Stimulated activated CD8-positive, alpha-beta memory T cell treated with anti-CD3 and anti-CD28 coated beads, Interleukin-7, amount 100 ng/mL, for 4 hours (primary cell): ENCODE measurements at places on chromosomes 1 and 21.

GRCh38 chr1:15748264-15748663, 6.0 kb downstream of the TMEM82 start:
- DNase-seq: no peak

GRCh38 chr1:190663962-190664361, 186.3 kb upstream of the BRINP3 start:
- DNase-seq: no peak

DNA sequence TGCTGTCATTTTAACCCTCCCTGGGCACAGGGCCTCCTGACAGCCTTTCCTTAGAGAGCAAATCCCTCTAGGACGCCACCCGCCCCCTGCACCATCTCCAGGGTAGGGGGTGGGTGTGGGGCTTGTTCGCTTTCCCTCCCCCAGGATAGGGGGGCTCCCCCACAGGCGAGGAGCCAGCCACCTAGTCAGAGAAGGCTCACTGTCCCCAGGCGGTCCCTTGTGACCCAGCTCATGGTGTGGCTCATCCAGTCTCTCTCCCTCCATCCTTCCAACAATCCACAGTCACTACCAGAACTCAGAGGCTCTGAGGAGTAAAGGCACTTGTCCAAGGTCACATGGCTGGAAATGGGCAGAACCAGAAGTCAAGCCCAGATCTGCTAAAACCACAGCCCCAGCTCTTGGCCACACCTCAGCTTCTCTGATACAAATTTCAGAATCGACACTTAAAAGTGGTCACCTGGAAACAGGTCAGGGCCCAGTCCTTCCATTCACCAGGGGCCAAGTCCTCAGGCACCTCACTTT, 89.8 kb downstream of the MRPL37 start:
- no peak for DNase-seq

GRCh38 chr1:52056937-52057231, 789 bp downstream of the BTF3L4 start:
- DNase-seq: no peak

GRCh38 chr1:200909757-200910239, 15.1 kb downstream of the INAVA start:
- no peak for DNase-seq

DNA sequence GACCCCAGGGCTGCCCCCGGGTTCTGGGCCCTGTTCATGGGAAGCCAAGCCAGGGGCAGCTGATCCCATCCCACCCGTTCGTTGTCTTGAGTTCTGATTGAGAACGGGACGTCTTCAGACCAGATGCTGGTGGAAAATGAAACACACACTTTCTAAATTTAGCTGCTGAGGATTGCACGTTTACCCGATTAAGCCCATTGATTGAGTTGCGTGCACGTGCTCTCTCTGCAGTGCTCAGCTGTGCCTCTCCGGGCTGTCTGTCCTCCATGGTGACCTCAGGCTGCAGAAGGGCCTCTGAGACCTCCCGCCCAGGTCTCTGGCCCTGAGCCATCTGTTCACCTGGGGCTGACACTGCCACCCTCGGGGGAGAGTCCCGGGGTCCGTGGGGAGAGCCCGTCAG, 27.0 kb upstream of the PEX10 start:
- DNase-seq: no peak

- no peak for DNase-seq
Measured at GRCh38 chr21:44755227-44755626, 43.9 kb upstream of the TSPEAR start.

DNA sequence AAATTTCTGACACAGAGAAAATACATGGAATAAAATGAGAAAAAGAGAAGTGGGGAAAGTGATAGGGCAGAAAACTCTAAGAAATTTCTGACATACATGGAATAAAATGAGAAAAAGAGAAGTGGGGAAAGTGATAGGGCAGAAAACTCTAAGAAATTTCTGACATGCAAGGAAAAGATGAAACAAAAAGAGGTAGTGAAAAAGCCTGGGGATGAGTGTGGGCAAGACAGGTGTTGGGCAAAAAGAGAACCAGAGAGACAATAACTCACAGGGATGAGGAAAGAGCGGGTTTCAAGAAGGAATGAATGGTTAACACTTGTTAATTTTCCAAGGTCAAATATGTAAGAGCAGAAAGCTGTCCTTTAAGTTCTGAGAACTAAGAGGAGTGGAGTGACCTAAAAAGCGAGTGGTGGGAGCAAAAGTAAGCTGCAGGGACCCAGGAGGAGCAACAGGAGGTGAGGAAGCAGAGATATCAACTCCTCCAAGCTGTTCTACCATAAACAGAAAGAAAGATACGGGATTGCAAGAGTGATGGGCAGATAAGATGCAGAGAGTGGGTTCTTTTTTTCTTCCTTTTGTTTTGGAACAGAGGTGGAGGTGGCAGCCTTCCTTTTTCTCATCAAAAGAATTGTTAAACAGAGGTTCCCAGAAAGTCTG, 29.9 kb upstream of the EXO1 start:
- no peak for DNase-seq

DNA sequence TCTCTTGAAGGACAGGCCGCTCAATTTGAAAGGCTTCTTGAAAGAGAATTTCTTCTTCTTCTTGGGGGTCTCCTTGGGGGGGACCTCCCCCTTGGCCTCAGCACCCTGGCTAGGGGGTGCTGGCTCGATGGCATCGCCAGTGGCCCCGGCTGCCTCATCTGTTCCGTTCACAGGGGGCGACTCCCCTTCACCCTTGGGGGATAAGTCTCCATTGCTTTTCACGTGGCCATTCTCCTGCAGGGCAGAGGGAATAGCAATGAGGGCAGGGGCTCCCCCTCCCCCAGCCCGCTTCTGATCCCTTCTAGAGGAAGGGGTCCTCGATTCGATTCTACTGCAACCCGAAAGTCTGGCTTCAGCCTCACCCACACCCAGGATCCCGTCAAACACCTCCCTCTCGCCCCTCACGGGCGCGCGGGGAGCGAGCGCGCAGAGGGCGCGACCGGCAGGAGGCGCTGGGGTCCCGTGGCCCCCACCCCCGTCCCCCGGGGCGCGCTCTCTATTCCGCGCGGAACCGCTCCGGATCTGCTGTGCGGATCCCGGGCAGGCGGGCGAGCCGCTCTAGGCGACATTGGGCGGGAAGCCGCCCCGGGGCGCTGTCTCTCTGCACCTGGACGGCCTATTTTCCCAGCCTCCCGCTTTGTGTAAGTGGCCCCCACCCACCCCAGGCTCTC, 1.0 kb downstream of the MARCKSL1 start:
- peak; percentile 27 for DNase-seq

DNA sequence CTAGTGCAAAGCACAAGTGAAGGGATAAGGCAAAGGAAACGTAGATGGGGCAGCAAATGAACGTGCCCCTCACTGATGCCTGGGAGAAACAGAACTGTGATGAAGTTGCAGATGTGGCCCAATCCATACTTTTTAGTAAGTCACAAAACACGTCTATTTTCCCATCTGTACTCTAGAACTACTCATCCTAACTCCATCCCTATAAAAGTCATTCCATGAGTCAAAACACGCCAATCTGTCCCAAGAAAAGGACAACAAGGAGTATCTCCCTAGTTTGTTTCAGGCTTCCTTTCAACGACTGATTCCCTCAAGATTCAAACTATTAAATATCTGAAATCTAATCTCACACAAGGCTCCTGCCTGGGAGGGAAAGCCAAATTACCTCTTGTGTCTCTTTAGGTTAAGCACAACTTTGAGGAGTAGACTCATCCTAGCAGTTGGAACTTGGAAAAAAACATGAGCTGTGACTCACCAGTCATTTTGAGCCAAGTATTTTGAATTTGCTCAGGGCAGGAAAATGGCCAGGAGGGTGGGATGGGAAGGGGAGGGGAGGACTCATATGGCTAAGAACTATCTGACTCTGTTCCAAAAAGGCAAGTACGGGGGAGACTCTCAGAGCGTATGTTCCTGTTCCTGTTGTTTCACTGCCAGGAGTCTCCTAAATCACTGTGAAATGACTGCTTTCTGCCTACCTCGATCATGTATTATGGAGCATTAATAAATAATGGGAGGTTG, 214.5 kb upstream of the CAMK1G start:
- no peak for DNase-seq

DNA sequence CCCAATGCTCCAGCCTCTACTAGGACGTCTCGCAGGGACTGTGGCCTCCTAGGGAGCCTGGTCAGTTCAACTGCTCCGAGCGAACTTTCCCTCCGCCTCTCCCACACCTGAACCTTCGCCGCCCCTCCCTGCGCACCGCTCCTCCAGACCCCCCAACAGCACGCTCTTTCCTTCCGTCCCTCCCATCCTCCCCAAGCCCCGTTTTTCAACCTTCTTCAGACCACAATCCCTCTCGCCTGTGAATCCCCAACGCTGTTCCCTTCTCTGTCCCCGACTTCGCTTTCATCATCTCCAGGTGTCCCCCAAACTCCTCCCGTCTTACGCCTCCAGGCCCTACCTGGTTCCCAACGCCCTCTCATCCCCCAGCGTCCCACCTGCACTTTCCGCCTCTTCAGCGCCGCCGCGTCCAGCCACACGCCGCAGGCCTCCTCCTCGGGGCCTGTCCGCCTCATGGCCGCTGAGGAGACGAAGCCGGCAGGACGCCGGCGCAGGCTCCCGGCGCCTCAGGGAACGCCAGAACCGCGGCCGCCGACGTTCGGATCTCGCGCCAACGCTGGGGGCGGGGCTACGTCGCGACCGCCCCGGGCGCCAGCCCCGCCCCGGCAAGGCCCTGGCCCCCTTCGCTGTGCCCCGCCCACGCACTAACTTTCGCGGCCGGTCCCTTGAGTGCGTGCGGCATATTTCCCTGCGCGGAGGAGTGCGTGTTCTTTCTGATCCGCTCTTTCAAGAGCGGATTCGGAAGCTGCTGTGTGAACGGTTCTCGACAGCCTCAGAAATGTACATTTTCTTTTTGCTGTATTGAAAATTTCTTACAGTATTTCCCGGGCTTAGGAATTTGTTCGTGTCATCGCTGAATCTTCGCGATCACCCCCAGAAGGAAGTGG, at the start of gene AUNIP:
Gene AUNIP (minus strand): TSS at position 552 of the 884 bp plus-strand sequence. CDS start 100 bp downstream, at position 452.
- DNase-seq: peak; percentile 78

- DNase-seq: no peak
Measured at GRCh38 chr1:70455291-70455690, 44.2 kb downstream of the CTH start.

DNA sequence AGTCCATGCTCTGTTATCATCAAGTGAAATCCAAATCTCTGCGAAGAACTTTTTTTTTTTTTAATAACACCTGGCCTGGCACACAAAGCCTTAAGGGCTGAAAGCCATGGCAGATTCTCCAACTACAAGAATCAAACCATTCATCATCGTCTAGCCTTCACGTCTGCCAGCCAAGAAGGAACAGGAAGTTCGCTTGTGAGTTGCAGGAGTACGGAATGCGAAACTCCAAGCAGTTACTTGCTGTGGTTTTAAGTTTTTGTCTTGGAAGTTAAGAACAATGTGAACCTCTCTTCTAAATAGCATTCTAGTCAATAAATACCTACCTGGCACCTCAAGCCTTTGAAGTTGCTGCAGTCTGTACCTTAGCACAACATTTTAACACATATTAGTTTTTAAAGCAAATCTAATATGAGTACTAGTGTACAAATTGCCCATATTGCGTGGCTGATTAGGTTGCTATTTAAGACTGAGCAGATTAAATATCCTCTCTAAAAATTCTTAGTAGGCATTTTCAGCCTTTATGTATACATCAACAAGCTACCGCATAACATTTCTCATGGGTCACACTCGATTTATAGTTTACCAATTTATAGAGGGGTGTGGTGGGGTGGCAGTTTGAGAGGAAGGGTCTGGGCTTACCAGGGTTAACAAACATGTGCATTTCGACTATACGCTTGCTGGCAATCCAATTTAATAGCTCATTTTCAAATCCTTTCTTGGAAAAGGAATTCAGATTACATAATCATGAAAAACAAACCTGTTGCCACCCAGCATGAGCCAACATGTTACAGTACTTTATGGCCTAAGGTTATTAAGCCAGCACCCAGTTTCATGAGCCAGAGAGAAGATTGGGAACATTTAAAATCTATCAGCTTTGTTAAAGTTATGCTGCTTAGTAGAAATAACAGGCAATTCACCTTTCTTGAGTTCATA, 22.2 kb upstream of the PTPN14 start:
- DNase-seq: no peak

- no peak for DNase-seq
Measured at GRCh38 chr1:29465755-29466154, 229.4 kb downstream of the PTPRU start.

GRCh38 chr1:7186382-7187111, 401.3 kb downstream of the CAMTA1 start:
- no peak for DNase-seq

DNA sequence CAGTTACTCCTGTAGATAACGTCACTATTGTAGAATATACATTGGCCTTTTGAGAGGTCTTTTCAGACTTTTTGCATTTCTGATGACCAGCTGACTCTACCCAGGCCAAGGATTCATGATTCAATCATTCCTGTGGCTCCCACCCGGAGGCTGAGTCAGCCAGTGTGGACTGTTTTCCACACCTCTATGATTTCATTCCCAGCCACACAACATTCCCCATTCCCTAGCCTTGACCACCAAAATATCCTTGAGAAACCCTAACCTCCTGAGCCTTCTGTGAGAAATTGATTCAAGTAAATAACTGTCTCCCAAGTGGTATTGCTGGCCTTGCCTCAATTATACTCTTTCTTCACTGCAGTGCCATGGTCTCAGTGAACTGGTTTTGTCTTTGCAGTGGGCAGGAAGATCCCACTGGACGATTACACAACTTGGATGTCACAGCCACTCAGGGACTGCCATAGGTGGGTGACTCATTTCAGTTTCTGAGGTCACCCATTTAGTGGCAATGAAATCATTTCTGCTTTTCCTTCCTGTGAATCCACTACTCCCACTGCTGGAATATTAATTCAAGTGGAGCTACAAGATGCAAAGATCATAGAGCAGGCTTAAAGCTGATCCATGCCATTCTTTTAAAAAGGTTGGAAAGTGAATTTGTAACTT, 518.6 kb upstream of the ZP4 start:
- DNase-seq: no peak

DNA sequence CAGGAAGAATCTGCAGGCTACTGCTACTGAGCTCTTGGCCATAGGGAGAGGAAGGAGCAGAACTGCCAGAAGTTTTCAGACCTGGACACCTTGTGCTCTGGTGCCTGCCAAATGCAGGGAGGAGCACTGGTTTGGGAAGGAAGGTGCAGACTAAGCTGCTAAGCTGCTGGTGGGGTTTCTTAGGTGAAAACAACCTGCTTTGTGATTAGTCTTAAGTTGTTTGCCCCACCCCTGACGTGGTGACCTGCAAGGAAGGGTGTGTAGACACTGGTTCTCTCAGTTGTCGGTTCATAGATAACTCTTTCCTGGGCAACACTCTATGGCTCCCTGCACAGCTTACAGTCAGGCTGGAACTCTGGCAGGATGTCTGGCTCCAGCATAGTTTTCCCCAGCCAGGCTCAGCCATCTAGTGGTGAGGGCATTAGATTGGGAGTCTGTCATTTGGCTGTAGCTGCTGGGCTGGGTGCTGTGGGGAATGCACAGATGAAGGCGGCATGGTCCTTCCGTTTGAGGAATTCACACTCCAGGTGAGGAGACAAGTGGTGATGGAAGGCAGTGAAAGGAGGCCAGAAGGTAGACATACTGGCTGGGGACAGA, 10.3 kb upstream of the S100A10 start:
- DNase-seq: no peak

GRCh38 chr1:93907718-93908117, 1.5 kb downstream of the GCLM start:
- DNase-seq: no peak
